GM06990 (cell line): ENCODE measurements at places on chromosomes 1 and 21.
A peak's percentile ranks its signal among the peaks of the same experiment; 100 is the strongest.

GRCh38 chr1:7962014-7962335 is 464 bp downstream of the PARK7 start:
- DNase-seq = no peak

DNA sequence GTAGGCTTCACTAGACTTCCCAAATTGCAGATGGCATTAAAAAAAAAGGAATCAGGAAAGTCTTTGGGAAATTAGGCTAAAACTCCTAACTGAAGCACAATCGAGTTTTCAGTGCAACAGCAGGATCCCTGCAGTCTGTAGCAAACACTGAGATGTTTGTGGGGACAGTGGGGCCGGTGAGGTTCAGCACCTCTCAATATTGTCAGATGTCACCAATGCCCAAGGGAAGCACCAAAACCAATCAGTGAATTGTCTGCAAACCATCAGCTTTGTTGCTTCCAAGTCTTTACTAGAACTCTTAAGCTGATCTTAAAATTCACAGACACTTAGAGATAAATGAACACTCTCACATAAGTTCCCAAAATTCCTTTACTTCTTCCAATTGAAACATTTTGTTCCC is 2.6 kb downstream of the ERG start:
- DNase-seq = no peak

DNA sequence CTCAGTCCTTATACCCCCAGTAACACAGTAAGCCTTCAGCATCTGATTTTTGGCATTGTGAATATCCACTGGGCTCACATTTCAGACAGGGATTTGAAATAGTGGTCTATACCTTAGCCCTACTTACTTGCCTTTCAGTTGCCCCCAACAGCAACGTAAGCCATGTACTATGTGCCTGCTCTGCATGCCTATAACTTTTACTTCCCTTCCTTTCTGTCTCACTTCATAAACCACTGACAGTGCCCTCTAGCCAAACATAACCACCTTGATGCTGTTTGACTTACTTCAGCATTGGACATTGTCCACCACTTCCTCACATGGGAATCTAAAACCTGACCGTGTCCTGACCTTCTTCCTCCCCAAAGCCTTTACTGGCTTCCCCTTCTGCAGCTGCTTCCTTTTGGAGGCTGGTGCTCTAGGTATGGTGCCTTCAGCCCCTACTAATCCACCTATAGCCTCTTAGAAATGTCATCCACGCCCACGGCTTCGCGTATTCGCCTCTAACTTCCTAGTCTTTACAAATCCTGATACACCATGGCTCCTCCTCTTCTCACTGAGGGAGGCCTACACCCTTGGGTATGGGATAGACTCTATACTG is 3.6 kb upstream of the ZNF672 start:
- no peak for DNase-seq

DNA sequence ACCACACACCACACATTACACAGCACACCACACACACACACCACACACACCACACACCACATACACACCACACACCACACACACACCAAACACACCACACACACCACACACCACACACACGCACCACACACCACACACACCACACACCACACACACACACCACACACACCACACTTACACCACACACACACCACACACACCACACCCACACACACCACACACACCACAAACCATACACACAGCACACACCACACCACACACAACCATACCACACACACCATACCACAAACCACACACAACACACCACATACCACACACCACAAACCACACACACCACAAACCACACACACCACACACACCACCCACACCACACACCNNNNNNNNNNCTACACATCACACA is 40.9 kb upstream of the SIK1 start:
- DNase-seq = no peak

GRCh38 chr1:68464891-68465290 is 15.1 kb upstream of the RPE65 start:
- no peak for DNase-seq

DNA sequence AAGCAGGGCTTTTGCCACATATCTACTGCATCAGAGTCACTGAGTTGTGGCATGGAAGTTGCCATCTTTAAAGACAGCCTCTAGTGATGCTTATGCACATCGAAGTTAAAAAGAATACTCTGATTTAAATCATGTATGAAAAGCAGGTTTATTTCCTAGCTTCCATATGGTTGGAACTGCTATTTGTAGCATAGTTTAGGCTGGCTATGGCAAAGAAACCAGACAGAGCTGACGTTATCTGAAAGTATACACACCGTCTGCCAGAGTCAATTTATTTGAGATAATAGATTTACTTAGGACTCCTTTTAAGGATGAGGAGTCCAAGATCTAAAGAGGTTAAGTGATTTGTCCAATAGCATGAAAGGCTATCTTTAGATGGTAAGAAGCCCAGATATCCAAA is 536.9 kb upstream of the ADGRL4 start:
- no peak for DNase-seq

DNA sequence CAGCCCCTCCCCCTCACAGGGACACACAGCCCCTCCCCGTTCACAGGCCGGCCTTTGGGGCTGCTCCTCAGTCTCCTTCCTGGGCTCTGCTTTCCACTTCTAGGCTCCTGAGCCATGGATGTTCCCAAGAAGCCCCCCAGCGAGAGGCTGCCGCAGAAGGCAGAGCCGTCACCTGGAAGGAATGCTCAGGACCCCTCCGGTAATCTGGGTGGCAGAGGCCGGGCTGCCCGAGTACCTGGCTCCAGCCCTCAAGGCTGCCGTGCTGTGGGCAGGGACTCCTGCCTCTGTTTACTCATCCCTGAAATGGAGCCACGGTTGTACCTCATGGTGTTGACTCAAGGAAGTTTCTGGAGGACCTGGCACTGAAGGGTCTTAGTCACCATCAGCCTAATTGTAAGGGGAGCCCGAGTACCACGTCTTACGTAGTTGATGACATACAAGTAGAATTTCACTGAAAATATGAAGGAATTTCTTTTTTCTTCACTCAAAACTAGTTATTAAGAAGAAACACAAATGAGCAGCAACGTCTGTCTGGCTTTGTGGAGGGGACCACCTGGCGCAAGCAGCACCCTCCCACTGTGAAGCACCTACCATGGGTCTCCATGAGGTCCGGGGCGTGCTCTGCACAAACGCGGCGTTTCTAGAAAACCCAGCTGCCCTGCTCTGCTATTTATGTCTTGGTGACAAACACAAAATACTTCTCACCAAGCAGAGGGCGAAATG is 33.7 kb downstream of the PRDM15 start:
- no peak for DNase-seq

- no peak for DNase-seq
Observed at GRCh38 chr1:2046953-2047748, 3.1 kb upstream of the PRKCZ start.

- DNase-seq = no peak
Observed at GRCh38 chr1:59892841-59893811, 33.4 kb downstream of the CYP2J2 start.

DNA sequence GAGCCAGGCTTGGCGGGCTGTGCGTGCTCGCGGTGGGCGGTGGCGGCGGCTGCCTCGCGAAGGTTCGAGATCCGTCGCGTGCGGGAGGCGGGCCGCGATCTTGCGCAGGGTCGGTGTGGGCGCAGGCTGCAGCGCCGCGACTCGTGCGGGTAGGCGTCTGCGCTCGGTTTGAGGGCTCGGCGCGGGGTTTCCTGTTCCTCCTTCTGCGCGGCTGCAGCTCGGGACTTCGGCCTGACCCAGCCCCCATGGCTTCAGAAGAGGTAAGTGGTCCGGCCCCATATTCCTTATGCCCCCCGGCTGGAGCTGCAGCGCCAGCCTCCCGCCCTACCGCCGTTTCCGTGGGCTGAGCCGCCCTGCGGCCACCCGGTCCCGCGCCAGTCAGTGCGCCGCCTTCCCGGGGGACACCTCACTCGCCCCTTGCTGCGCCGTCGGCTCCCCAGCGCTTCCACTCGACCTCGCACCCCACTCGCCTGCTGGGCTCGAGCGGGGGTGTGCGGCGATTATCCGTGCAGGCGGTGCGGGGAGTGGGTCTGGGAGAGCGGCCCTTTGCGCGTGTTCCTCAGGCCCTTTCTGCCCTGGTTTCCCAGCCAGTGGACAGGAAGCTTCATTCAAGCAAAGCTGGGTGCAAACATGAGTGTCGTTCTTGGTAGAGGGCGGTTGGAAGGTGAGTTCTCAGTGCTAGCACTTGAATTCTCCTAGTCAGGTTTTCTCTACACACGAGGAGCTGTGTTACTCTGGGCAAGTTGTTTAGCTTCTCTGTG is at the start of gene CACYBP:
Gene CACYBP, plus strand, starts transcription at position 12 of the 761 bp plus-strand sequence. Its CDS starts 234 bp downstream, at position 246.
- no peak for DNase-seq

DNA sequence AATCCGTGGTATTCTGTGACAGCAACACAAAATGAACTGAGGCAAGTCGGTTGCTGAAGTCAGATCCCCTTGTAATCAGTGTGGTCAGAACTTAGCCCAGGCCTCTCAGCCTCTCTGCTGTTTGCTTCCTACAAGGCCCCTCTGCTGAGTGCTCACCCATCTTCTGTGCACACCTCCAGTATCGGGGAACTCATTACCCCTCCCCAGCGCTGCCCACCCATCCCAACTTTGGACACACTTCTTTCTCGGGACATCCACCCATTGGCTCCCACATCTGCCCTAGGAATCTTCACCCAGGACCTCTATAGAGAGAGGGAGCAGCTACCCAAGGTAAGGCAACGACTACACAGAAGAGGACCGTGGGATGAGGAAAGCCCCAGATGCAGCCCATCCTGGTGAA is 217.5 kb downstream of the MATN1 start:
- no peak for DNase-seq

- DNase-seq = no peak
Observed at GRCh38 chr1:186220067-186220466, 155.0 kb downstream of the TPR start.

DNA sequence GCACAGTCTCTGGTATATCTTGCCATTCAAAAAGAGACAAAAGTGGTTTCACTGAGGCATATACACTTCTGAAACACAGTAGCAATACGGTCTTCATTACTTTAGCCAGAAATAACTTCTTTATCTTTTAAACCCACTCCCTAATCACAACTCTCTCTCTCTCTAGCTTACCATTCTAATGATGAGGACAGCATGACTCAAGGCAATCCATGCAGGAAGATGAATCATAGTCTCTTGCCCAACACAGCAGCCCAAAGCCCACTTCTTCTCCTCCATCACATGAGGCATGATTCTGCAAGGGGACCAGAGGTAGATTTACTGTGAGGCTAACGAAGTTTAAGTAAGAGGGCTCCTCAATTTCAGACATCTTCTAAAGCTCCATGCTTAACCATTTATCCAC is 285.0 kb upstream of the NR5A2 start:
- DNase-seq = no peak

DNA sequence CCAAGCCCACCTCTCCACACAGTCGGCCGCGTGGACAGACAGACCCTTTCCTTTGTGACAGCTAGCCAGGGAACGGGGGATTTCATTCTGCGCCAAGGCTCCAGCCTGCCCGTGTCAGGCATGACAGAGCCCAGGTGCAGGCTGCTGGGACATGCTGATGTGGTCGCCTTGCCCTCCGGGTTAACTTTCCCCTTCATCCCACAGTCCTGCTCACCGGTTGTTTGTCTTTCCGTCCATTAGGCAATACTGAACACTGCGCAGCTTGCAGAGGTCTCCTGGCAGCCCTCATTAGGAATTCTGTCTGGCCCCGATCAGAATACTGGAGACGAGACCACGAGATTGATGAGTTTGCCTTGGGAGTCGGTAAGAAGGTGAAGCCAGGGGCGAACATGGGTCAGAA is 62.8 kb downstream of the SPSB1 start:
- no peak for DNase-seq

DNA sequence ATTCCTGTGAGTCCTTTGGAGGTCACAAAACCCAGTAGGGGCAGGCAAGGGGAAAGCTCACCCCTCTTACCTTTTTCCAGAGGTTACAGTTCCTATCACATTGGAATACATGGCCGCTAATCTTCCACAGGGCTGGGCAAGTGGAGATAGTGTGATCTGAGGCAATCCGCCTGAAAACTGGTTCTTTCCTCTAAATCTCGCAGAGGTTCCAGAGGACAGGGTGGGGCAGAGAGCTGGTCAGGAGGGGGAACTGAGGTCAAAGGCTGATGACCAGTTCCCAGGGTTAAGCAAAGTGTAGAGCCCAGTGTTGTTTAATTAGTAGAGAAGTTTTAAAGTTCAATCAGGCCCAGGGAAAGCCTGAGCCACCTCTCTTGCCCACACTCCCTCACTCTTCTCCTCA is at the start of gene SERPINC1:
Gene SERPINC1, minus strand, starts transcription at position 179 of the 400 bp plus-strand sequence. Its CDS starts 68 bp downstream, at position 111.
- no peak for DNase-seq

- no peak for DNase-seq
Observed at GRCh38 chr1:165344736-165345135, 11.8 kb downstream of the LMX1A start.

- DNase-seq = no peak
Observed at GRCh38 chr1:50416553-50417453, 6.4 kb downstream of the DMRTA2 start.

DNA sequence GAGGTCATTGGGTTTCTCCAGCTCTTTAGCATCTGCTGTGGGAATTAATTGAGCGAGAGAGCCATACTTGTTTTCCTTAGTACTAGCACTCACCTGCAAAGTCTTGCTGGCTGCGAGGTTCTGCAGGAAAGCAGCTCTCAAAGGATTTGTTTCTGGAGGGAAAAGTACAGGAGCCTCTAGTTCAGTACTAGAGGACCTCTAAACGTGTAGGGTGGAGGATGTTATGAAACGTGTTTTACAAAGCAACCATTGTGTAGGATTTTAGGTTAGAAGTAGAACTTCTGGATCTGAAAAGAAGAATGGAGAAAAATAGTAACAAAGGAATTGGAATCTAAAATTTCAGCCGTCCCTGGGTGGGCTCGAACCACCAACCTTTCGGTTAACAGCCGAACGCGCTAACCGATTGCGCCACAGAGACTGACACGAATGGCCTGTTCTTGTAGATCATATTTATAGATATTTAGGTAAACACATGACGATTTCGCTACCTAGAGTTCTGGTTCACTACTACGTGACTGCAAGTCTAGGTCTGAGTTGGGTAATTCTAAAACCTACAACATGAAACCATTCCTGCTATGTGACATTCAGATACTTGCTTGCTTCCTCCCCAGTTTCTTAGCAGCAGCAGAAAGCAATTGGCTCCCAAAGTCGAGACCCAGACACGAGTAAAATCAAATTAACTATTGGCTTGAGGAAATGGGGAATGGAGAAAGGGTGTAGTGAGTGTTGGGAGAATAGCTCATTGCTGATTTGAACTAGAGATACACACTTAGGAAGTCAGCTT is 60.2 kb upstream of the CFAP126 start:
- peak; percentile 66 for DNase-seq

GRCh38 chr1:227654858-227655752 is 80.0 kb downstream of the JMJD4 start:
- no peak for DNase-seq
